Activated T-cell treated with anti-CD3 and anti-CD28 coated beads, Interleukin-2, amount 50 U/mL, for 48 hours (primary cell): ENCODE measurements at places on chromosomes 3 and 15.

DNA sequence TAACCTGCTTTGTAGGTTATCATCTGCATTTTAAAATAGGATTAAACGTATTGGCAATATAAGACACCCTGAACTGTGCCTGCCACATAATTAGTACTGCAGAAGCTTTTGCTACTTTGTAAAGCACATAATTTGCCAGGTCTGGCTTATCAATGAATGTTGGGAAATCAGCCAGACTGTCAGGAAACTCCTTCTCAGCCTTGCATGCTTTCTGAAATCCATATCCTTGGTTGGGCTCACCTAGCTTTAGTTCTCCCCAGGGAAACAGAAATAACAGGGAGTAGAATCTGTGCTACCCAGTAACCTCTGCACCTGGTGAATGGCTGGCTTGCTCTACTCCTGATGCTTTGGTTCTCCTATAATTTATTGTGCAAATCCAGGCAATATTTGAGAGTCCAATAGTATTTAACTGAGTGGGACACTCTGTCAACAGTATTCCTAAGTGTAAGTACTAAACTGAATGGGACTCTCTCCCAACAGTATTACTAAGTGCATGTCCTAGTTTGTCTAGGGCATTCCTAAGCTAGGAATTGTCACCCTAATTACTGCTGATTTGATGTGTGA lies 354.5 kb downstream of the WDR72 start:
- DNase-seq = no peak

DNA sequence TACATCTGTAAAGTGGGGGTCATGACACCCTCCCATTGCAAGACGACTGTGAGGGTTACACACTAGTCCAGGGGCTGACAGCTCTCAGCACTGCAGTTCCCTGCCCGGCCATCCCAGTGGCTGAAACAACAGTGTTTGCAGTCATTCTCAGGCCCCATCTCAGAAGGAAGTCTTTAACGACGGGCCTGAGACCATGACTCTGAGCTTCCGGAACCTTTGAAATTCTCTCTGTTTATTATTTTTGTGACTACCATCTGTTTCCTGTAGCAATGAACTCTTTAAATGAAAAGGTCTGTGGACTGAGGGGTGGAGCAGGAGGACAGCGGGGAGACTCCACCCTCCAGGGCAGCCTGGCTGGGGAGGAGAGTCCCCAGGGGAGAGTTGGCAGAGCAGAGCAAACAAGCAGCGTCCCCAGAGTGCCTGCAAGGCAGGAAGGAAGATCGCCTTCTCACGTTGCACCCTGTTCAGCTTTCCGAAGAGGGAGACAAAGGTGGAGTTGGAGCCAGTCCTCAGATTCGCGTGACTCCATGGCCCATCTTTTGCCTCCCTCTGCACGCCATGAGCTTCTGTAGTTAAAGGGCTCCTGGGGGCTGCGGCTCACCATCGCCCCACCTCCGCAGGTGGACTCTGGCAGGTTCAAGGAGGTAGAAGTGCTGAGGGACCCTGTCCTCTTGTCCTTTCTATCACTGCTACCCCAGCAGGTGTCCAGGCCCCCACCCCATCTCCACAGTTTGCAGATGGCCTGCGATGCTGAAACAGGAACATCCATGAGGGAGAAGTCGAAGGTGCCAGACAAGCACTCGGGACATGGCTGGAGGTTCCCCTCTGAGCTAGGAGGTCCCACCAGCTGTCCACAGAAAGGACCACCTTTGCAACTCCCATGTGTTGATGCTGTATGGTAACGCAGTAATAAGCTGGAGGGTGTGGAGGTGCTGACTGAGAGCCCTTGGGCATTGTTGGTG lies 525.8 kb upstream of the PROK2 start:
- DNase-seq = peak; percentile 27

DNA sequence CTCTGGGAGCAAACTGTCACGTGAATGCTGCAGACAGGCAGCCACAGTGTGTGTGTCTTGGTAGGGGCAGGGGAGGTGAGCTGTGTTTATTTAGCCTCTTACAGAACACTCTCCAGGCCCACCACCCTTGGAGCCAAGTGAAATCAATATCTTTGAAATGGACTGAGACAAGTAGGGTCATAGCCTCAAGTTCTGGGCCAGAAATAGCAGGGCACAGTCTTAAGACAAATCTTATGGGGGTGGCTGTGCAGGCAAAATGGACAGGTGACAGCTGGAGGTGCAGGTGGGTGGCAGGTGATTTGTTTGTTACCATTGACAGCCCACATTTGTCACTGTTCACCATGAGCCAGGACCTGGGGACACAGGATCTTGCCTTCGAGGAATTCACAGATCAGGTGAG lies 93.6 kb upstream of the NMNAT3 start:
- DNase-seq = no peak

- no peak for DNase-seq
Observed at GRCh38 chr3:169104972-169105371, 558.5 kb downstream of the MECOM start.

- no peak for DNase-seq
Observed at GRCh38 chr3:129482721-129483120, 42.7 kb downstream of the IFT122 start.

- no peak for DNase-seq
Observed at GRCh38 chr3:144463911-144464310, 492.3 kb downstream of the DIPK2A start.

GRCh38 chr3:153138276-153139210 lies 23.5 kb upstream of the RAP2B start:
- DNase-seq = peak; percentile 80
